ENCODE measurements at places on chromosomes 7 and 10.

- DNase-seq: no peak
Measured at GRCh38 chr10:69049566-69049961, 38.3 kb upstream of the SRGN start.

- DNase-seq: no peak
Measured at GRCh38 chr10:57962839-57963238, 304.9 kb downstream of the IPMK start.

- DNase-seq: peak; percentile 40
Measured at GRCh38 chr10:103584216-103585010, 90.9 kb downstream of the NEURL1 start.

DNA sequence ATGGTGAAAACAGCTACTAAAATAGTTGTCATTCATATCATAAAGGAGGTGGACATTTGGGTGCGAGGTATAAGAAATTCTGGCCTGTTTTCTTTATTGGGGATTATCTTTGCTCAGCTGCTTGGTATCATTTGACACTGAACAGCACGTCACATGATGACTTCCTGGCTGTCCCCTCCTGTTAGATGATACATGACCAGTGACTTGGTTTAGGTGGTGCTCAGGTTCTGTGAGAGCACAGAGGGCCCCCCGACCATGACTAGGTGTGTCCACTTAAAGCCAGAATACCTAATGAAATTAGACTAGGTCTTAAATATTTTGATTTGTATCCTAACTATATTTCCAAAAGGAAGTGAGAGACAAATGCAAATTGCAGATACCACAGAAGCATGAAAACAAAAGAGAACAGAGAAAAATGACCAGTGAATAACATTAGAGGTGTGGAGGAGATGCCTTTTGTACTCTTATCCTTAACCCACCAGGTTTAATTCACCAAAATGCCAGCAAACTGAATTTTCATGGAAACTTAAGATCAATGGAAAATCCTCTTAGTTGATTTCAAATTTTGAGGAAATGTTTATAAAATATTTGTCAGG lies 50.6 kb upstream of the GJD4 start:
- no peak for DNase-seq

DNA sequence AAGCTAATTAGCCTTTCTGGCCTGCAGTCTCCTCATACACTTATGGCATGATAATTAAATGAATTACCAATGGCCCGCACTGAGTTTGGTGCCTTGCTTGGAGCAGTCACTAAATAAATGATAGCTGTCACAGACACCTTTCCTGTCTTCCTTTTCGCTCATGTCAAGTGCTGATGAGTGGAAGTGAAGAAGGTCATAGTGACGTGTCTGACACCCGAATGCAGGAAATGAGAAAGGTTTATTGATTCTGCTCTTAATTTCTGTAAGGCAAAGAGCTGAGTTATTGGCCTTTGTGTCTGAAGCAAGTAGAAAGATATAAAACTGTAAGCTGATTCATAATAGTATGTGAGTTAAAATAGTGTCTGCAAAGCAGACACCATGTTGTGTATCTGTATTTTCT lies 13.2 kb upstream of the ESYT2 start:
- DNase-seq: no peak

- no peak for DNase-seq
Measured at GRCh38 chr10:113028456-113029440, 78.7 kb downstream of the TCF7L2 start.

DNA sequence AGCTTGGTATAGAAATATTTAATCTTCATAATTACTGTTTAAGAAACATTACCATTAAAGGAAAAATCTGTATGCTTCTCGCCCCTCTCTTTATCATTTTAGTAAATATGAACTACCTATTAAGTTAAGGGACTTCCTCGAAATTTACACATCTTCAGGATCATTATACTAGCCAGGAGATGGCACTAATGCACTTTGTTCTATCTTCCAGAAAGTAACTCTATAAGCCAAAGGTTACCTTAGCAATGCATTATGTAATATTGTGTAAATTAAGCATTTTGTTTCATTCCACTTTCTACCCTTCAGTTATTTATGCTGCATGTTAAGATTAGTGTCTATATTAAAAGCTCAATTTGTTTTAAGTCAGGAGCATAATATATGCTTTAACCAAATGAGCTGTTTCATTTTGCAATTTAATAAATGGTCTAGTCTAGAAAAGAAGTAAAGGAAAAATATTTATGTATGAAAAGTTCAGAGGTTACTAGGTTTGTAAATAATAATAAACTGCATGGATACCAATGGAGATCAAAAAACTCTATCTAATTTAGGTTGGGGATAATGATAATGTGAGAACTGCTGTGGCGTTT lies 128.5 kb downstream of the ANKRD7 start:
- DNase-seq: no peak

- no peak for DNase-seq
Measured at GRCh38 chr7:86773309-86773708, 129.6 kb downstream of the GRM3 start.

GRCh38 chr10:24128066-24128730 lies 80.7 kb upstream of the KIAA1217 start:
- DNase-seq: no peak

DNA sequence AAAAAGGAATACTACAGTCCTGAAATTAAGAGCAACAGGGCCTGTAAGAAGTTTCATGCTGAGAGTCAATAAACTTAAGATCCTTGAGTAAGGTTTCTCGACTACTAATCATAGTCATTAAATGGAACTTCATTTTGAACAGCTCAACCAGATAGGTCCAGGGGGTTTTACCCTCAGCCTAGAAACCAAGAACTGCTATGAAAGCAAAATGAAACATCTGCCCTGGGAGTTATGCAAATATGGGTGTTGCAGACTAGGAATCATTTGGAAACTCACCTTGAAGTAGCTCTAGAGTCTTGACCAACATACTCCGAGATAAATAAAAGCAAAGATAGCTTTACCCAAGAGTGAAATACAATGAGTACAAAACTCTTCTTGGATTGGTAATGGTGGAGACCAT lies 128.0 kb downstream of the HGF start:
- DNase-seq: no peak

- no peak for DNase-seq
Measured at GRCh38 chr10:97031459-97031858, 154.3 kb downstream of the SLIT1 start.

DNA sequence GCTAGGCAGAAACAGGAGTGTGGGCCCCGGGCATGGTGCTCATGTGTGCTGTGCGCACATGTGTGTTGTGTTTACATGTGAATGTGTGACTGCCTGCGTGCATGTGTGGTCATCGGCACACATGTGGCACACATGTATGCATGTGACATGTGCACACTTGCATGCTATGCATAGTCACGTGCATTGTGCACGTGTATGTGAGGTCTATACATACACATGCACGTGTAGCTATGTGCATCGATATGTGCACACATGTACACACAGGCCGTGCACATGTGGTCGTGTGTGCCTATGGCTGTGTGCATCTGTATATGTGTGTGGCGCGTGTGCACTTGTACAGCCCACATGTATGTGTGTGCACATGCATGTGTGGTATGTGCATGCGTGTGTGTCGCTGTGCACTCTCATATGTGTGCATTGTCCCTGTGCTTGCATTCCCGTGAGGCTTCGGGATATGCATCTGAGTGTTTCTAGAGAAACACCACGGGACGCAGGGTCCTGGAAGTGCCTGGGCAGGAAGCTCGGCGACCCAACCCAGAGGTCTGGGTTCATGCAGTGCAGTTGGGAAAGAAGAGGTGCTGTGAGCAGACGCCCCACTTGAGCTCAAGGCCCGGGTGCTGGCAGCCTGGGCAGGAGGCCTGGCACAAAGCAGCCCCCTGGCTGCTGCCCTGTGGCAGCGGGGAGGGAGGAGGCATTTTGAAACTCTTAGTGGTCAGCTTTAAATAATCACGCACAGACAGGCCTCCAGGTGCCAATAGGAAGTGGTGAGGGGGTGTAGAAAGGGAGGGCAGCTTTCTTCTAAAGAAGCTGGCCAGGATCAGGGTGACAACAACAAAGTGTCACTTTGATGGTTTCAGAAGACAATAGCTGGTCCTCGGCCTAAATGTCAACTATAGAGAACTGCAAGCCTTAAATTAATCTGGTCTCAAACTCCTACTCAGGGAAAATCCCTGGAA lies 410.0 kb upstream of the MGMT start:
- no peak for DNase-seq

DNA sequence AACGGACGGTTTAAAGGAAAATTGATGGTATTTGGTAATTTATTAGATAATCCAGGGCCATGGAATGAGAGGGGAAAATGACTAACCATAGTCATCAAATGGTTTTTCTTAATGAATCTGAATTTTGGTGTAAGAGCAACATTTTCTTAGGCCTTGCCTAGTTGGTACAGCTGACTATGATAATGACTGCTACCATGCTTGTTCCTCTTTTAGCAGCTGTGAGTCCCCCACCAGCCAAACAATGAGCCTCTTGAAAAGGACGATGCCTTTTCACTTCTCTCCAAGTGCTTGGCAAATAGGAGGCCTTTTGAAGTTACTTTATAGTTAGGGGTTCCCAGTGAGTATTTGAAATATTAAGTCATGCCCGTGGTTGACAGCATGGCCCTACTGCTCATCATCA lies 53.0 kb downstream of the TRUB1 start:
- DNase-seq: no peak

- DNase-seq: no peak
Measured at GRCh38 chr10:15314482-15315045, 56.5 kb downstream of the FAM171A1 start.

- DNase-seq: no peak
Measured at GRCh38 chr7:38280000-38280399, 6.6 kb upstream of the TARP start.

GRCh38 chr10:77371848-77372799 lies 265.5 kb downstream of the KCNMA1 start:
- DNase-seq: no peak

DNA sequence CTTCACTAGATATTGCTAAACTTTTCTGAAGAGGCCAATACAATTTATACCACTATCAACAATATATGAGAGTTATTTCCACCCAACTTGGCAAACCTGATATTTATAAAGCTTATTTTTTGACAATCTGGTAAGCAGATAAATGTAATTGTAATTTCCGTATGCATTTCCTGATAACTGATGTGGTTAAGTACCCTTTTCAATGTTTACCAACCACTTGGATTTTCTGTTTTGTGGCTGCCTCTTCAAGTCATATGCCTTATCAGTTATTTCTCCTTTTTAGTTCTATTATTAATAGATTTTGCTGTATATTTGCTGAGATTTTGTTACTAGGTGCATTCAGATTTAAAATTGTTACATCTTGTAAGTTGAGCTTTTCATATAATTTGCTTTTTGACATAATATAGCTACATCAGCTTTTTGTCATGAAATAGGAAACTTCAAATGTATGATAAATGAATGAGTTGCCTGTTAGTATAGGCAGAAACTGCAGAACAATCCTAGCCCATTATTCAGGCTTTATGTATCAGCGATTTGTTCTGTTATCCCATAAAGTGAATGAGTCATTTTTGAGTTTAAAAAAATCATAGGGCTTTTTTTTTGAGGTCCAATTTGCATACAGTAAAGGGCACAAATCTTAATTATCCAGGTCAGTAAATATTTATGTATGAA lies 11.5 kb downstream of the SGPL1 start:
- DNase-seq: no peak

- no peak for DNase-seq
Measured at GRCh38 chr10:58373442-58373827, 11.8 kb upstream of the TFAM start.

GRCh38 chr7:130346177-130346905 lies 1.7 kb downstream of the CPA5 start:
- DNase-seq: no peak

DNA sequence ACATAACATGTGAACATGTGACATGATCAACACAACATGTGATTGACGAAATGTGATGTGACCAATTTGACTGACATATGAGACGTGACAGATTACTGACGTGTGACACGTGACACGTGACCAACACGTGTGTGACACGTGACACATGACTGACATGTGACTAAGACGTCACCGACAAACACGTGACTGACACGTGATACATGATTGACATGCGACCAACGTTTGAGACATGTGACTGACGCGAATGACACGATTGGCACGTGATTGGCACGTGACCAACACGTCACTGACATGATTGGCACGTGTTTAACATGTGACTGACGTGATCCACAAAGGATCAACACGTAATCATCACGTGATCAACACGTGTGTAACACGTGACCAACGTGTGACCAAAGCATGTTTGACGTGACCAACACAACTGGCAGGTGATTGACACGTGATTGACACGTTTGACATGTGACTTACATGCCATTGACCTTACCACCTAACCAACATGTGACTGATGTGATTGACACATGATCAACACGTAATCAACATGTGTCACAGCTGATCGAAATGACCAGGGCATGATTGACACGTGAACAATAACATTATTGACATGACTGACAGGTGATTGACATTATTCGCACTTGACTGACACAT lies 23.7 kb downstream of the CRPPA start:
- DNase-seq: no peak

DNA sequence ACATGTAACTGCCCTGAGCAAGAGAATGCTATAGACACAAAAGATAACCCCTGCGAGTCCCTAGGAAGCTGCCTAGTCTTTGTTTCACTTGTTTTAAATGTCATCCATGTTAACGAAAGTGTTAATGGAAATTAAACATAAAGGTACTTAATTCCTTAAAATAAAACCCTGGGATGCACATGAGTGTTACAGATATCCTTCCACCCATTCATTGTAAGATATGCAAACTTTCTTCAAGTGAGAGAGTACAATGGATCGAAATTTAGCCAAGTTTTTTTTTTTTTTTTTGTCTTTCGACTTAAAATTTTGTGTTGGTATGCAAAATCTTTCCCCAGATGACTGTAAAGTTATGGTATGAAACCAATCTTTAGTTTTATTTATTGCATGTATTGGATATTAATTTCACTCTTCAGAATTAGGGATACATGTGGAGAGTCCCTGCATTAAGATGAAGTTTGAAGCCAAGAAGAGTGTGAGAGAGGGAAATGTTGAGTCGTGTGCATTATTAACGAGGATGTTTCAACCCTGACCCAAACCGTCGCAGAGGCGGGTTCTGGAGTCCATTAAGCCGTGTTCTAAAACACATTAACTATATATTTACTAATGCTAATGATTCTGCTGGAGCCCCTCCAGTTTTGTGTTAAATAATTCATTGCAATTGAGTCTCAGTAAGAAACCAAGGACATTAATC lies 1.6 kb downstream of the CDK14 start:
- no peak for DNase-seq

- DNase-seq: no peak
Measured at GRCh38 chr7:135536150-135536549, 21.6 kb upstream of the NUP205 start.

DNA sequence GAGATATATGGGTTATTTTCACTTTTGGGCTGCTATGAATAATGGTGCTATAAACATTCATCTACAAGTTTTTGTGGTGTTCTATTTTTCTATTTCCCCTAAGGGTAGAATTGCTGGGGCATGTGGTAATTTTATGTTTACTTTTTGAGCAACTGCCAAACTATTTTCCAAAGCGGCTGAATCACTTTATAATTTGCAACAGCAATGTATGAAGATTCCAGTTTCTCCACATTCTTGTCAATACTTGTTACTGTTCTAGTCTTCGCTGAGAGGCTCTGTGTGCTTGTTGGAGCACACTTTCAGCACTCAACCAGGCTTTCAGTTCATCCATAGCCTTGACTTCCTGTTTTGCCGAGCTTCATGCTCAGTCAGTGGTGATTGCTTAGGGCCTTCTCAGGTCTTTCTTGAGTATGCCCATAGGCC lies 39.0 kb downstream of the ADK start:
- peak; percentile 27 for DNase-seq

GRCh38 chr10:7722927-7723529 lies 19.9 kb downstream of the ITIH2 start:
- DNase-seq: no peak

- DNase-seq: no peak
Measured at GRCh38 chr7:17369691-17370426, 71.4 kb downstream of the AHR start.
